ENCODE measurements at places on chromosomes 1 and 21. TPM values are rescaled to one million over a fixed set of nuclear protein-coding genes. Genes with fewer than 3 reads are reported as not detected.

- H3K36me3 ChIP-seq = peaks cover 2% of the 10 kb centered on the region
- no peak for DNase-seq
- no peak overlapping the region for H3K27ac ChIP-seq
- H3K27me3 ChIP-seq = no peaks in the 10 kb centered on the region
- no peaks in the 10 kb centered on the region for H3K4me1 ChIP-seq
Observed at GRCh38 chr1:226863446-226863845, 7.0 kb upstream of the PSEN2 start.

GRCh38 chr1:96338622-96339021, 383.0 kb upstream of the PTBP2 start:
- H3K4me1 ChIP-seq = no peaks in the 10 kb centered on the region
- no peak for DNase-seq
- no peaks in the 10 kb centered on the region for H3K27me3 ChIP-seq
- H3K27ac ChIP-seq = no peak overlapping the region

- H3K4me1 ChIP-seq = no peaks in the 10 kb centered on the region
- no peak overlapping the region for H3K27ac ChIP-seq
- no peaks in the 10 kb centered on the region for H3K36me3 ChIP-seq
- no peak overlapping the region for H3K4me3 ChIP-seq
- DNase-seq = no peak
Observed at GRCh38 chr21:36316872-36317484, 3.0 kb upstream of the MORC3 start.

DNA sequence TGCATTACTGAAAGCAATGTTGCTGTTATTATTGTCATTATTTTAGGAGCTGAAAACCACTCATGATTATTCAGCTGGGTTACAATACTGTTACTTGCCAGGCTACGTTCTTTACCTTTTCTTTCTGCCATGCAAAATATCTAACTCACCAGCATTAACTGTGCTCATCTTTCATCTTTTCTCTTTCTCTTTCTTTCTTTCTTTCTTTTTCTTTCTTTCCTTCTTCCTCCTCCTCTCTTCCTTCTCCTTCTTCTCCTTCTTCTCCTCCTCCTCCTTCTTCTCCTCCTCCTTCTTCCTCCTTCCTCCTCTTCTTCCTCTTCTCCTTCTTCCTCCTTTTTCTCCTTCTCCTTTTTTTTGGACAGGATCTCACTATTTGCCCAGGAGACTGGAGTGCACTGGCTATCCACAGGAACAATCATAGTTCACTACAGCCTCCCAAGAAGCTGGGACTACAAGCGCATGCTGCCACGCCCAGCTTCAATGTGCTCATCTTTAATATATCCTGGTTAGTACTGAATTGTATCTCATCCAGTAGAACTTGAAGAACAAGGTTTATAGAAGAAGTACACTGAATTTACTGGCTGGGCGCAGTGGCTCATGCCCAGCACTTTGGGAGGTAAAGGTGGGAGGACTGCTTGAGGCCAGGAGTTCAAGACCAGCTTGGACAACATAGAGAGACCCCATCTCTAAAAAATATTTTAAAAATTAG, 6.9 kb upstream of the ZMYM4 start:
- H3K4me3 ChIP-seq = no peak overlapping the region
- H3K36me3 ChIP-seq = no peaks in the 10 kb centered on the region
- H3K27me3 ChIP-seq = no peaks in the 10 kb centered on the region
- DNase-seq = no peak

DNA sequence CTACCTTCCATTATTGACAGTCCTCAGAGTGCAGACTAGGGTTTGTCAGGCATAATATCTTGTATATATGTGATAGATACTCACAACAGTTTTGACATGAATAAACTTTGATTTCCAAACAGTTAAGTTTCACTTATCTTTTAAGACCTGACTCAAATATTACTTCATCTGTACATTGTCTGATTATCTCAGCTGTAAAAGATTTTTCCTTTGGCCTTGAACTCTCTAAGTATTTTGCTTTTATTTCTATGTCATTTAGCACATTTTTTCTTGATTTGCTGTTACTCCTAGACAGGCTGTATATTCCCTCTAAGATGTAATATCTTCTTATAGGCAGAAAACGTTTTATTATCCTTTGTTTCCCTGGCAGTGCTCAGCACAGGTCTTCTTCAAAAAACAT, 65.6 kb upstream of the DMRTA2 start:
- no peak overlapping the region for H3K4me3 ChIP-seq
- H3K36me3 ChIP-seq = no peaks in the 10 kb centered on the region
- DNase-seq = no peak
- no peaks in the 10 kb centered on the region for H3K27me3 ChIP-seq
- H3K4me1 ChIP-seq = no peaks in the 10 kb centered on the region

DNA sequence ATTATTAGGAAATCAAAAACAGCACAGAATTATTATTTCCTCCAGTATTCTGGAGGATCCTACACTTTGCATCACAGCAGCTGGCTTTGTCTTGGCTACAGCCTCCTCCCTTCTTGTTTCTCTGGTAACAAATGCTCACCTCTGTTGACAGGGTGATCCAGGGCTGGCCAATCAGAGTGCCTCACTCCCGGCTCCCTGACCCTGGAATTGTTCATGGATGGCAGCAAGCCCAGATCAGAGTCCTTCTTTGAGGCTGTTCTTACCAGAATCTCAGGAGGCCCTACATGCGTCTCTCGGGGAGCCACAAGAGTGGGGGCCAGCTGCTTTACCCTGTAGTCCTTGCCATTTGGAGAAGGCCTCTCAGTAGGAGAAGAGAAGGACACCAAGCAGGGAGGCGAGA, 48.4 kb upstream of the IGSF5 start:
- no peak overlapping the region for H3K27ac ChIP-seq
- no peaks in the 10 kb centered on the region for H3K27me3 ChIP-seq
- no peak overlapping the region for H3K4me3 ChIP-seq
- no peaks in the 10 kb centered on the region for H3K36me3 ChIP-seq

CD1D gene
- not detected for polyA plus RNA-seq

RXRG gene
- polyA plus RNA-seq = not detected

TBX15 gene
- polyA plus RNA-seq = 0.02 TPM

All from SK-N-SH (cell line).